ENCODE measurements at places on chromosomes 5 and 9.

DNA sequence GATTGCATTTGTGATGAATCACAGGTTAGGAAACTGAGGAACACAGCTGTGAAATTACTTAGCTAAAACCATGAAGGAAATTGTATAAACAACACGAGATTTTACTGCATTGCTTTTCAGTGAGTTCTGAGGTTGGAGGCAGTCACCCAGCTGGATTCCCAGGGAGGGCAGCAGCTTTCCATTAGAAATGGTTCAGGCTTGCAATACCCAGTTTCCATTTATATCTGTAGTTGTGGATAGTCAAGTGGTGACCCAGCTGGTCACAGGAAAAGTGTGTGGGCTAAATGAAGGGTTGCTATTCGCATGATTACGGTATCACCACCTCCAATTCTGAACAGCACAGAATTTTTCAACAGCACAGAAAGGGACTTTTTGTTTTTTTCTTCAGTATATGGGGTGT lies 34.3 kb upstream of the SPATA31D4 start:
- no peak for DNase-seq

DNA sequence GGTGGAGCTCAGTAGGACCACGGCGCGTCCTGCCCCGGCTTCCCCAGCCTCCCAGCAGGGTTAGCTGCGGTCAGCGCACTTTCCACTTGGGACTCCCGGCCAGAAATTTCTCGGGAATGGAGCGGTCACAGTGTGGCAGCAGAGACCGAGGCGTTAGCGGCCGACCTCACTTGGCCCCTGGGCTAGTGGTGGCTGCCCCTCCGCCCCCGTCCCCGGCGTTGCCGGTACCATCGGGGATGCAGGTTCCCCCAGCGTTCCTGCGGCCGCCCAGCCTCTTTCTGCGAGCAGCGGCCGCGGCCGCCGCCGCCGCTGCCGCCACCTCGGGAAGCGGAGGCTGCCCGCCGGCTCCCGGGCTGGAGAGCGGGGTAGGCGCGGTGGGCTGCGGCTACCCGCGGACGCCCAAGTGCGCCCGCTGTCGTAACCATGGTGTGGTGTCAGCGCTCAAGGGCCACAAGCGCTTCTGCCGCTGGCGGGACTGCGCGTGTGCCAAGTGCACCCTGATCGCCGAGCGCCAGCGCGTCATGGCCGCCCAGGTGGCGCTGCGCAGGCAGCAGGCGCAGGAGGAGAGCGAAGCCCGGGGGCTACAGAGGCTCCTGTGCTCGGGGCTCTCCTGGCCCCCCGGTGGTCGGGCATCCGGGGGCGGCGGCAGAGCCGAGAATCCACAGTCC lies 460 bp downstream of the DMRTA1 start:
- DNase-seq = peak; percentile 82

DNA sequence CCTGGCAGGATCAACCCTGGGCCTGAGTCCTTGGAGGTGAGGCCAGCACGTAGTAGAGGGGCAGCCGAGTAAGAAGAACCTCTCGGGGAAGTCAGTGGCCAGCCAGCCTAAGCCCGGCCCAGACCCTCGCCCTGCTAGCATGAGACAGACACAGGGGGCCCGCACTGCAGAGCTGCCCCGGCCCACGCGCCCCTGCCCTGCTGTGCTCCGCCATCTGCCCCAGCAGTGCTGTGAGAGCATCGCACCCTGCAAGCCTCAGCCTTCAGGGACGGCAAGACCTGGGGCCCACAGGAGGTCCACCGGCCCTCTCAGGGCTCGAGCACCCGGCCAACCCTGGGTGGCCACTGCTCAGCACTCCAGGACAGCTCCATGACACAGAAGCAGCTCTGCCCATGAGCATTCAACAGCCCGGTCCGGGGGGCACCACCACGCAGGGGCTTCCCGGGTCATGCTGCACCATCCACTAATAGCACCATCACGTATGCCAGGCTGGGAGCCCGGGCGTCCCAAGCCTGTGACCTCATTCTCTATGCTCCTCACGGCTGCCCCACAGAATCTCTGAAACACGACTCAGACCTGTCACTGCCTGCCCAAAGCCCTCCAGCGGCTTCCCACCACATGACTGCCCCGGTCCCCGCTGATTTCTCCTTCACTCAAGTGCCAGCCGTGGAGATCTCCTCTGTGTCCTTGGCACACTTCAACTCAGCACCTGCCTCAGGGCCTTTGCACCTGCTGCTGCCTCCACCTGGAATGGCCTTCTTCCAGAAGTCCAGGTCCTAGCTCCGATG lies 38.1 kb downstream of the ADAMTS2 start:
- no peak for DNase-seq

- no peak for DNase-seq
These were observed 72.2 kb downstream of the HSD17B4 start for GRCh38 chr5:119524485-119524884.

- DNase-seq = peak; percentile 41
These were observed 892.9 kb downstream of the NR2F1-AS1 start for GRCh38 chr5:92687821-92688722.

- peak; percentile 82 for DNase-seq
These were observed 1.2 kb downstream of the SPATA24 start for GRCh38 chr5:139402561-139403158.

DNA sequence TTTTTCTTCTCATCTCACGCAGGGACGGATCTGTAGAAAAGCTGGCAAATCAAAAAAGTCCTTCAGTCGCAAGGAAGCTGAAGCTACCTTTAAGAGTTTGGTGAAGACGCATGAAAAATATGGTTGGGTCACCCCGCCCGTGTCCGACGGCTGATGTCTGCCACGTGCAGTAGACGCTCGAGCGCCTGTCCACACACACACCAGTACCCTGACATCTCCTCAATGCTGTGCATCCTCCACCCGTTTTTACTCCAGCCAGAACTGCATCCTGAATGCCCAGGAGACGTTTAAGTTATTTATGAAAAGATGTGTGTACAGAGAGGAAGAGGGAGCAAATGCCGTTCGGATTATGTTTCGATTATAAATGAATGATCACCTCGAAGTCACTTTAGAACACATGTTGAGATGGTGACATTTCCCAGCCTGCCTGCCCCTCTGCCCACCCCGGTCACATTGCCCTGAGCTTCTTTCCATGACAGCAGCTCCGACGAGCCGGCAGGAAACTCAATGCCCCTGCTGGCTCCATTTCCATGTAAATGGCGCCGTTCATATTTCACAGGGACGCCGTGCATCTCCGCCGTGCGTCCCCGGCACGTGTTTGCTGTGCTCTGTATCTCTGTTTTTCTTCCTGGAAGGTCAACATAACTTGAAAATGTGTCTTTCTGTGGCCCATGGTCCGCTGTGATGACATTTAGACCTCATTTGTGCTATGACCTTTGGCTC lies 42.7 kb downstream of the UBE2QL1 start:
- no peak for DNase-seq

GRCh38 chr9:18834740-18835361 lies 198.2 kb downstream of the SAXO1 start:
- DNase-seq = no peak

GRCh38 chr5:14059810-14060209 lies 83.3 kb upstream of the TRIO start:
- no peak for DNase-seq

DNA sequence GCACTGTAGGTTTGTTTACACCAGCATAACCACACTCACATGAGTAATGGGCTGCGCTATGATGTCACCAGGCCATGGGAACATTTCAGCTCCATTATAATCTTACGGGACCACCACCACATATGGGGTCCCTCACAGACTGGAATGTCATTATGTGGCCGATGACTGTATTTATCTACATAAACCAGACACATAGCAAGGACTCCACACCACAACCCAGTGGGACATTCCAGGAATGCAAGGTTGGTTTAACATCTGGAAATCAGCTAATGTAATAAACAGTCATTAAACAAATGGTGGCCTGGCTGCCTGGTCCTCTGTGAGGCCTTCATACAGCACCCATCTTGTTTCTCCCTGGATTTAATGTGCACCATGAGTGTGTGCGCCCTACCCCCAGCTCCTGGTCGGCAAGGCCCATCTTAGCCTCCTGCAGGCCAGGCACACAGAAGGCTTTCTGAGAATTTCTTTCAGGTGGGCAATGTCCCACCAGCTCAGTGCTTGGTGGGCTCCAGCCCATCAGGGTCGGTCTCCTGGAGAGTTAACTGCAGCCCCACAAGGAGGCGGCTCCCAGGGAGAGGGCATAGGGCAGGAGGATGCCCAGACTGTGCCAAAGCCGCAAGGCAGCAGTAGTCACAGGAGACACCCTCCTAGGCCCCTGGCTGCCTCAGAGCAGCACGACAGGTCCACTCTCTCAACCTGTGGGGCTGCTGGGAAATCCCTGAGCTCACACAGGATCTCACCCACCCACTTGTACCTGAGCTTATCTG lies 35.9 kb upstream of the SARDH start:
- no peak for DNase-seq

- DNase-seq = no peak
These were observed 275.3 kb downstream of the TMEM38B start for GRCh38 chr9:105969636-105970035.

- DNase-seq = no peak
These were observed 115.9 kb downstream of the PIK3R1 start for GRCh38 chr5:68331192-68332079.

DNA sequence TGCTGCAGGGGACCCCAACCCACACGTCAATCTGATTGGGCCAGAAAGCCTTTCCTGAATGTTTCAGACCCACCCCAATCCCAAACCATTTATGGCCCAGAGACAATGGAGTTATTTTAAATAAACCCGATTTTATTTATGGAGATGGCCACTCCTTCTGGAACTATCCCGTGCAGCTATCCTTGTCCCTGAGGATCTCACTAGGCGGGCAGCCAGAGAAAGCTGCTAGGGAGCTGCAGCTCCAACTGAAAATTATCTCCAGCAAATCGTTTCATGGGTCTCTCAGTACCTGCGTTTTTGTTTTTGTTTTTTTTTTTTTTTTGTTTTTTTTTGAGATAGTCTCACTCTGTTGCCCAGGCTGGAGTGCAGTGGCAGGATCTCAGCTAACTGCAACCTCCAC lies 23.0 kb downstream of the C1QTNF2 start:
- DNase-seq = no peak

GRCh38 chr9:89881431-89881830 lies 276.6 kb downstream of the GADD45G start:
- DNase-seq = no peak

DNA sequence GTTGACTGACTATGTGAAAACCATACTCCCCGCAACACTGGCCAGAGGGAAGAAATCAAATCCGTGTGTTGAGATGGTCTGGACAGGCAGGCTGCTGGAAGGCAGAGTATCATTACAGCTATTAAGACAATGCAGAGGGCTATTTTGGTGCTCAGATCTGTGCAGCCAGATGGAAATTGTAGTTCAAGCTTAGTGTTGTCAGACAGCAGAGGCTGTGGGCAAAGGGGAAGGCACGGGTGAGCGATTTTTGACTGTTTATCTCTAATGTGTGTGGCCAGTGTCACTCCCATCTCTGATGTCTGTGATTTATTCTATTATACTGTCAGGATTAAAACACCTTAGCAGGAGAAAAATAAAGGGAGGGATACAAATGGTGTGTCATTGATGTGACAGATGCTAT lies 984.4 kb upstream of the WWC1 start:
- DNase-seq = no peak

DNA sequence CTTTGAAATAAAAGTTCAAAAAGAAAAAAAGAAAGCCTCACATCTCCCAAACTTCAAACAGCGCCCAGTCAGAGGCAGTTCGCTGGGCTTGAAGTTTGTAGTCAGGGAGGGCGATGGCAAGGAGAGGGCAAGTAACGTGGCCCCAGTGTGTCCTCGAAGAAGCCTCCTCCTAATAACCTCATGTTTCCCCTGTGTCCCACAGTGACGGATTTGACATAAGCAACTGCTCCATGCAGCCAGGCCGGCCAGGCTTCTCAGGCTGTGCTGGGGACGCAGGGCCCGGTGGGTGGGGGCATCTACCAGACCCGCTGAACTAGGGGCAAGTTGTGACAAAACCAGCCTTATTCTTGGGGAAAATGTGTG lies 172.2 kb downstream of the ERCC6L2 start:
- DNase-seq = peak; percentile 6

DNA sequence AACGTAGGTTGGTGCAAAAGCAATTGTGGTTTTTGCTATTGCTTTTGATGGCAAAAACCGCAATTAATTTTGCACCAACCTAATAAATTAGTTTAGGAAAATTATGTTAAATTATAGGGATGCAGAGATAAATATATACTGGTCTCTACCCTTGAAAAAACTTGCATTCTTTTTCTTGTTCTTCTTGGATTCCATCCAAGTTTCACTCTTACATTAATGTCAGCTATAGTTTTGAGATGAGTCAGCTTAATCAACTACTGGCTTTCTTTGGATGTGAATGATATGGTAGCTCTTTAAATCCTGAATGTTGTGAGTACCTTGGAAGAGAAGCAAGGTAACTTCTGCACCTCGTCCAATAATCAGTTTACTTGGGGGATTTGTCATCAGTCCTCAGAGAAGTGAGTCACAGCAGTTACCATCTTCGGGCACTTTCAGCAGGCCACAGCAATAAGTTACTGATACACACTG lies 549.0 kb upstream of the ZNF608 start:
- no peak for DNase-seq

DNA sequence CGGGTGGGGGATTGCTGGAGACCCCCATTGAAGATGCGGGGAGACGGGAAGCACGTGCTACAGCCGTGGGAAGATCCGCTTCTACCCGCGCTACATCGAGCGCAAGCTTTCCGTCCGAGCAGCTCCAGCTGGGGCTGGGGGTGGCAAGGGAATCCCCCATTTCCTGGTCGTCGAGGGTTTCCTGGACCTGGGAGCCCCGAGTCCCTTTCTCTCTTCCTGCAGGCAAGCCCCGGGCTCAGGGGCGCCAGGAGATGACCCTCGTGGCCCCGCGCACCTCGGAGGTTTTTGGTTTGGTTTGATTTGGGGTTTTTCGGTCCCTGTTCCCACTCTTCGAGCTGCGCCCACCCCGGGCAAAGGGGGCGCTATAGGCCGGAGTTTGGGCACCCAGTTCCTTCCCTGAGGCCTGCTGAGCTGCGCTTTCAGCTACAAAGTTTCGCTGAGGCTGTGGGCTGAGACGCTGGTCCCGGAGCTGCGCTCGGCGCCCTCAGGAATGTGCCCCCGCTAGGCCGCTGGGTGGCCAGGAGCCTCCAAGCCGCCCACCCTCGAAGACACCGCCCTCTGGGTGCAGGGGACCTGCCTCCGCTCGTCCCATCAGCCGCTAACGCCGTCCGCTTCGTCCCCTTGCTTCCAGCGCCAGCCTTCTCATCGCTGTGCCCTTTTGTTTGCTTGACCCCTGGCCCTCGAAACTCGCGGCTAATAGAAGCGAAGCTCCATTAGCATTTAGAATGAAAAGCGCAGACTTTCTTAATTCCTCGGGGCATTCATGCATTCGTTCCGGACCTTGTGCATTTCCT lies 2.9 kb downstream of the NR4A3 start:
- peak; percentile 90 for DNase-seq
